ENCODE measurements at places on chromosomes 2 and 18.

GRCh38 chr2:19120941-19121750 lies 237.3 kb downstream of the OSR1 start:
- peak; percentile 96 for DNase-seq

- no peak for DNase-seq
These were observed 1.4 kb downstream of the PSD4 start for GRCh38 chr2:113175042-113175628.

DNA sequence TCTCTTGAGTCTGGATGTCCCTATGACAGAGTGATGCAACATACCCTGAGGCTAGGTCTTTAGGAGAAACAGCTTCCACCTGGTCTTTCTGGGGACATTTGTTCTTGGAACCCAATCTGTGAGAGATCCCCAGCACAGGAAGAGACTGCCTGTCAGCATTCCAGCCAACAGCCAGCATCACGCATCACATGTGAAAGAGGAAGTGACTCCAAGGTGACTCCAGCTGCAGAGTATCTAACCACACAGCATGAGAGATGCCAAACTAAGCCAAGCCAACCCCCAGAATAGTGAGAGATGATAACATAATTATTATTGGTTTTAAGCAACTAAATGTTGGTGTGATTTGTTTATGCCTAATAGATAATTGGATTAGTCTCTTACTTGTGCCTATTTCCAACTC lies 35.7 kb downstream of the C18orf63 start:
- DNase-seq = peak; percentile 74

DNA sequence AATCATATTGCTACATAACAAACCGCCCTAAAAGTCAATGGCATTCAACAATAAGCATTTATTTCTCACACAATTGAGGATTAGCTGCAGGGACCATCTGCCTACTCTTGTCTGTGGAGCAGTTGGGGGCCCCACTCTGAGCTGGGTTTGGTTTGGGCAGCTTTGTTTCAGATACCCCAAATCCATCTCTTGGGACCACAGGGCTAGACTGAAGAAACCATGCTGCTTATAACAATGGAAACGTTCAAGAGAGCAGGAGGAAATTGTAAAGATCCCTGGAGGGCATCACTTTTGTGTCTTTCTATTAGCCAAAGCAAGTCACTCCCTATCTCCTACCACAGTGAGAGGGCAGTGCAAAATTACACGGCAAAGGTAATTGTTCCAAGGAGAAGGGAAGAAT lies 146.5 kb upstream of the MGAT5 start:
- DNase-seq = no peak

DNA sequence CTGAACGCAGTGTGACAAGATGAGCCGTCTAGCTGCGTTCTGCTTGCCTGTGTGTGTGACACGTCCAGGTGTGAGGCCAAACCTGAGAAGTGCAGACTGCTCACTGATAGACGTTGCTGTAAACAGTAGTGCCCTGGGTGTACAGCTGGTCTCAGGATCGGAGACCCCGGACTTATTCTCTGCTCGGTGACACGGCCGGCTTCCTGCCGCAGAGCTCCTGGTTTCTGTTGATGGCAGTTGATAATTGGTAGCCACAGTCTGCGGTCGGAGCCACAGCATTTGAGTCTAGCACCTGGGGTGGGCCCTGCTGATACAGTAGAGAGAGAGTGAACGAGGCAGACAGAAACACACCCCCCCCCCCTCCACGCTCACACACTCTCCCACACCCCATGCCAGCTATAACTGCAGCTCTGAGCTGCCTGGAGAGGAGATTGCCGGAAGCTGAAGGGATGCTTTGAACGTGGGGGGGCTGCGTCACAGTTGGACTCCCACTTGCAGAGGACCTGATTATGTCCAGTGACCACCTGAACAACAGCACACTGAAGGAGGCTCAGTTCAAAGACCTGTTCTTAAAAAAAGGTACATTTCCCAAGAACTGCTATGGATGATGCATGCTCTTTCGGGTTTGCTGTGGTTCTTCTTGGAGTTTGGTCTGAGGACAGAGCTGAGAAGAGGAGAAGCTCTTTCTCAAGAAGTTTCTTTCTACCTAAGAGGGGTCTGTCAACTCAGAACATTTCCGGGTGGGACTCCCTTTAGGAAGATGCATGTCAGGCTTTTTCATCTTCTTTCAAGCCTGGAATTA lies 114.0 kb downstream of the FAM210A start:
- no peak for DNase-seq

DNA sequence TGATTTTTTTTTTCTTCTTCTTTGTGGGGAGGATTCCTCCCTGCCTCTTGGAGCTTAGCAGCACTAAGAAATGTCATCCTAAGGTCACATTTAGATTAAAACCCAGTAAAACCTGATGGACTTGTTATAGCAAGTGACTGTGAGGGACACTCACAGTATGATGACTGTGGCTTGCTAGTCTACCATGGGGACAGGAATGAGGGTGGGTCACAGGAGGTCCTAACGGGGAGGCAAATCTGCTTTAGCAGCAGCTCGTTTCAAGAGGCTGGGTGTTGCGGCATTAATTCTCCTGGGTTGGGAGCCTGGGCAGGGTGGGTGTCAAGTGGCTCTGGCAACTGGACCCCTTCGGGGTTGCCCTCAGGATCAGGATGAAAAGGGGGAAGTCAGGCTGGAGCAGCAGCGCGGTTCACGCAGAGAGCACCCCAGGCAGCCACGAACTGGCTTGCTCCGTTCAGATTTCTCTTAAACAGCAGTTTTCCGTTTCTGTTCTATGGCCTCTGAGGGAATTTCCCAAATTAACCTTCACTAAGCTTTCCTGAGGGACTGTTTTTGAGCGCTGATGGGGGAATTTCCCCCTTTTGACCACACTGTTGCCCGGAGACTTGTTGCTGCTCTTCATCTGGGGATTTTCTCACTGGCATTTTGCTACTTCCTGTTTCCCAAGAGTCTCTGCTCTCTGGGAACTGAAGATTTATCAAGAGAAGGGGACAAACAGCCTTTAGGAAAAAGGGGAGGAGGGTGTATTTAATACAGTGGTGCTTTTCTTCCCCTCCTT lies 59.8 kb upstream of the PELI1 start:
- DNase-seq = no peak

GRCh38 chr2:187971893-187972292 lies 319.8 kb upstream of the GULP1 start:
- DNase-seq = no peak

- DNase-seq = no peak
These were observed 151.4 kb downstream of the LDLRAD4 start for GRCh38 chr18:13369756-13370510.

DNA sequence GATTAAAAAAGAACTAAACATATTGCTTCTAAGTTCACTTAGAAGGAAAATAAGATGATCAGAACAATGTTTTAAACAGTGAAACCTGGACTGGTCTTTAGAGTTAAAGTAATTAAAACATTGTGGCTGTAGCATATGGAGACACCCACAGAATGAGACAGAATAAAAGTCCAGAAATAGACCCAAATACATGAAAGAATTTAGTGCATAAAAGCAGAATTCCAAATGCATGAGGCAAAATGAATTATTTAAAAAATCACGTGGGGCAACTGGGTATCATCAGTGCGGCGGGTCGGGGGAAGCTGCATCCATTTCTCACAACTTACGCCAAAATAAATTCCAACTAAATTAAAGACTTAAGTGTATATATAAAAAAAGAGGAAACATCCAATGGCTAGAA lies 12.1 kb downstream of the RNF149 start:
- DNase-seq = no peak

DNA sequence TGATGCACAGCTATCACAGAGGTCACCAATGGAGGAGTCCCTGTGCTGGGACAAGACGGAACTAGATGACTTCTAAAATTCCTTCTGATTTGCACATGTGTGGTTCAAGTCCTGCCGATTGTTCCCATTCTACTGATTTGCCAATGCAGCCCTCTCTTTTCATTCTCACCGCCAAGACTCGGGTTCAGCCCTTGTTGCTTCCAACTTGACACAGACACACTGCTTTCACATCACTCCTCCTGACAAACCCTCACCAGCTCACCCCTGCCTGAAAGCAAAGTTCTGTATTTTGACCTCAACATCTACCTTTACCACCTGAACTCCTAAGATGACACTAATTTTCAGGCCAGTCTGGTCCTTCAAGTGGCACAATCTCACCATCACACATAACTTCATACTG lies 25.5 kb downstream of the REEP1 start:
- DNase-seq = no peak

DNA sequence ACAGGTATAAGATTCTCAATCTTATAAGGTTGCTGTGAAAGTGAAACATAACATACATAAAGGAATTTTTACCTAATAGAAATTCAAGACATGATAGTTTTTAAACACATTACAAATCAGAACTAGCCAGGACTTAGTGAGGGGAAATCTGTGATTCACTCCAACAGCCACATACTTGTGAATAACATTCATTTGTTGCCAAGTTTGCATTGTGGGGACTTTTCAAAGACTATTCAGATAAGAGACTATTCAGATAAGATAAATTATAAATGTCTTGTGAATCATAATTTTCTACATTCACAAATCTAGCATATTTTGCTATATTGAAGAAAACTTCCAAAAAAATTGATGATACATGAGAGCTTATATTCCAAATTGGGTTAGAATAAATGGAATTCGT lies 345.3 kb upstream of the CDH20 start:
- DNase-seq = peak; percentile 19

DNA sequence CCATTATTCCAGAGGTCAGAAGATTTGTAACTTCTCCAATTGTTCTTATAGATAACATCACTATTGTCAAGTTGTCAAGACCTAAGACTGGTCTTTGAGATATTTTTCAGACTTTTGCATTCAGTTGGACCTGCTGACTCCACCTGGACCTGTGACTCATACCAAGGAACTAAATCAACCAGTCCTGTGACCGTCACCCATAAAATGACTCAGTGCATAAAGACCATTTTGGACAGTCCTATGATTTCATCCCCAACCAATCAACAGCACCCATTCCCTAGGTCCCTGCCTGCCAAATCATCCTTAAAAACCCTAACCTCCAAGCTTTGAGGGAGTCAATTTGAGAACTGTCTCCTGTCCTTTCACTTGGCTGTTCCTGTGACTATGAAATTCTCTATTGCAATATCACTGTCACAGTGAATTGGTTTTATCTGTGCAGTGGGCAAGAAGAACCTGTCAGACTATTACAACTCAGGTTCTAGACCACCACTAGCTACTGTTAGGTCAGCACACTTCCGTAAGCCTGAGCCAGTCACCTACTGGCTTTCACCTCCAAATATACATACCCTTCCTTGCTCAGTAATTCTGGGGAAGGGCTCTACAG lies 17.1 kb downstream of the DPP4 start:
- DNase-seq = no peak

GRCh38 chr2:144948205-144948855 lies 428.4 kb upstream of the ZEB2 start:
- no peak for DNase-seq

GRCh38 chr2:233098618-233099017 lies 38.5 kb downstream of the INPP5D start:
- no peak for DNase-seq

DNA sequence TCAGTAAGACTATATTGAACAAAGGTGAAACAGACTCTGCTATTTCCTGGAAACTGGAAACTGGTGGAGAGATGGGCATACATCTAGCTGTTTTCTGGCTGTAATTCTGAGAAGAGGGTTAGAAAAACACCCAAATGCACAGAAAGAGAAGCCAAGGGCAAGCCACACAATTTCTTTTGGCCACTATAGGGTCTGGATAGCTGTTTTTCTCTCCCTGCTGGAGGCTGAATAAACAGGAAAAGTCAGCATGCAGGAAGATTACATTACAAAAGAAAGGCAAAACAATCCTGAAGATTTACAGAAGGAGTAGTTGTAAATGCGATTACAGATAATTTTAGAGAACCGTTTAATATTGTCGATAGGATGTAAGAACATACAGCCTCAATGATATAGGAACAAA lies 186.2 kb upstream of the REG3G start:
- no peak for DNase-seq

DNA sequence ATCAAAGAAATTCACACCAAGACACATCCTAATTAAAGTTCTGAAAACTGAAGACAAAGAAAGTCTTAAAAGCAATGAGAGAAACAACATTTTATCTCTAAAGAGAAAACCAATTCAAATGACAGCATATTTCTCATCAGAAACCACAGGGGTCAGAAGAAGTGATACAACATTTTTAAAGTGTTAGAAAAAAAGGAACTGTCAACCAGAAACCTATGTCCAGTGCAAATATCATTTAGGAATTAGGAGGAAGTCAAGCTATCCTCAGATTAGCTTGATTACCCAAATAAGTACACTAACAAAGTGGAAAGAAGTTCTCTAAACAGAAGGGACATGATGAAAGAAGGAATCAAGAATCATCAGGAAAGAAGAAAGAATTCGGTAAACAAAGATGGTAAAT lies 59.5 kb upstream of the BCL2L11 start:
- no peak for DNase-seq

- no peak for DNase-seq
These were observed 187.8 kb downstream of the RDH14 start for GRCh38 chr2:18372641-18373040.

- DNase-seq = peak; percentile 93
These were observed 57.6 kb downstream of the EVA1A start for GRCh38 chr2:75503048-75503607.

GRCh38 chr2:54083445-54083844 lies 32.0 kb upstream of the ACYP2 start:
- DNase-seq = peak; percentile 49

DNA sequence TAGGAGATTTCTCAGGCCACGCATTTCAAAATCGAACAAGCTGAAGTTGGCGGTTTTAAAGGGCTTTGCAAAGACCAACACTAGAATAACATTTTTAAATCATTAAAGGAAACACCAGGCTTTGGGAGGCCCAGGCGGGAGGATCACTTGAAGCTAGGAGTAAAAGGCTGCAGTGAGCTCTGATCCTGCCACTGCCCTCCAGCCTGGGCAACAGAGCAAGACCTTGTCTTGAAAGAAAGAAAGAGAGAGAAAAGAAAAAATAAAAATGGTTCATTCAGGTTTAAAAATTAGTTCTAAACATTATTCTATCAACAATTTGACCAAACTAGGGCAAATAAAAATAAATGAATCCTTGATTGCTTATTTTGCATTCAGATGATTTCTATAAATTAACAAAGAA lies 789 bp upstream of the CHST9 start:
- no peak for DNase-seq
